ELR (cell line): ENCODE measurements at places on chromosomes 5 and 9.
A peak's percentile ranks its signal among the peaks of the same experiment; 100 is the strongest.

GRCh38 chr9:137317718-137318511 lies 15.8 kb upstream of the NRARP start:
- DNase-seq: no peak

- DNase-seq: no peak
These were observed 80.2 kb downstream of the STX17 start for GRCh38 chr9:99986642-99987041.

DNA sequence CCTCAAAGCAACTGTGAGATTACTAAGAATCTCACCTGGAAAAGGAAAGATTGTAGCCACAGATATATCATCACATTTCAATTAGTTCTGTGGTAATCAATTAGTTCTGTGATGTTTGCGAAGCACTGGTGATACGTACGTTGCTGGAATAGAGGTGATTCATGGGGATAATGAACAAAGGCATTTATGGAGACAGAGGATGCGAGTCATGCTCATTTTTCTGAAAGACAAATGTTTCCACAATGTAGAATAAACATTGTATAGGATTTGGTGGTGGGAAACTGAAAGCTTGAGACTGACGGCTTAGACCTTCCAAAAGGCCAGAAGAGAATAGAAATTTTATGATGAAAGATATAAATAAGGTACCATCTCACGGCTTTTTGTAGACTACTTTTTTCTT lies 507.3 kb upstream of the TYRP1 start:
- no peak for DNase-seq

- DNase-seq: no peak
These were observed 17.9 kb upstream of the PAM start for GRCh38 chr5:102737161-102737560.

- DNase-seq: no peak
These were observed 3.2 kb downstream of the ENTPD8 start for GRCh38 chr9:137437691-137438590.

DNA sequence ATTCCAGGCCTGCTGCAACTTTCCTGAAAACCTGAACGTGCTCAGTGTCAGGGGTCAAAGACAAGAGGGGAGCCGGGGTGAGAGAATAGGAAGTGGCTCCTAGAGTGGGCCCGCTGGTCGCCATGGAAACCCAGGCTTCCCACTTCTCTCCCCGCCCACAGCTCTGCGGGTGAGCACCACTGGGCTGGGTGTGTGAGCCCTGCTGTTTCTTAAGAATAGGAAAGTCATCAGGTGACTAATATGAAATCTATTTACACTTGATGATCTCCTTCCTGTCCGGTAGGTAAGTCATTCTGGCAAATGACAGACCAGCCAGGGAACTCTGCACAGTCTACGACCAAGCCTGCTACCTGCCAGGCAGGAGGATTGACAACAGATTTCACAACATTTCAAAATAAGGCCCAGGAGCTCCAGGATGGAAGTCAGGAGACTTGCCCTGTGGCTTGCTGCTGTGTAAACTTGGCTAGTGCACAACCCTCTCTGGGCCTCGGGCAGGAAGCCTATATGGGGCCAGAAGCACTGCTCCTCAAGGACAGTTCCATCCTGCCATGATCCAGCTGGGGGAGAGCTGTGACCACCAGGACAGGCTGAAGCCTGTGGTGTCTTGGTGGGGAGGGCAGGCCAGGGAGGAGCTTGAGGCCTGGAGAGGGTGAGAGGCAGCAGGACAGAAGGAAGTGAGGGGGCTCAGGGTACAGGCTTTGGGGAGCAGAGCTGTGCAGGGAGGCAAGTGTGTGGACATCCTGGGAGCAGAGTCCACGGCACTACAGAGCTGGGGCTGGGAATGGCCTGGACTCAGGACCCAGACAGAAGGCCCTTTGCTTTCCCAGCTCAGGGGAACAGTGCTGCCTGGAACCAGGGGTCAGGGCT lies 60.6 kb downstream of the SHB start:
- peak; percentile 99 for DNase-seq

DNA sequence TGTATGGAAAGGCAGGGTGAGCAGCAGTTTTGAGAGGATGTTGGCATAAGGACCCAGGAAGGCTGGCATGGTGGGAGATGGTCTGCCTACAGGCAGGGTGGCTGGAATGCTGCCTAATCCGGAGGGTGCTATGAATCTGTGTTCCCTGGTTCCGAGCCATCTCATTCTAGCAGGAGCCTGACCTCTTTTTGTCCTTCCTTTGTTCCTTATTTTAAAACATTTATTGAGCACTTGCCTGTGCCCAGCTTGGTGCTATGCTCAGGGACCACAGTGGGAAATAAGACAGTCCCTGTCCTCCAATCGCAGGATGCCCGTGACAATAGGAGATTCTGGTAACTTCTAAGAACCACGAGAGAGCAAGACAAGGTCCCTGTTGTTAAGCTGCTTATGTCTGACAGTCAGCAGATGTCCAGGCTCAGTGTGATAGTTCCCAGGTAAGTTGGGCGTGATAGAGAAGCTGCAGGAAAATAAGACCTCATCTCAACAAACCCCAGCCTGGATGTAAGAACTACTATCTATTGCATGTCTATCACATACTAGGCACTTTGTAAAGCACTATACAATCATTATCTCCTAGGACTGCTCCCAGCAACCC lies 9.1 kb upstream of the ZBTB34 start:
- DNase-seq: no peak

- no peak for DNase-seq
These were observed 132.5 kb downstream of the CACNA1B start for GRCh38 chr9:138009803-138010690.

- no peak for DNase-seq
These were observed 55.6 kb downstream of the GPR21 start for GRCh38 chr9:123089040-123089439.

- DNase-seq: no peak
These were observed 599.9 kb upstream of the ZNF608 start for GRCh38 chr5:125346316-125346715.

GRCh38 chr9:110443866-110444220 lies 106.2 kb upstream of the TXNDC8 start:
- DNase-seq: peak; percentile 49

DNA sequence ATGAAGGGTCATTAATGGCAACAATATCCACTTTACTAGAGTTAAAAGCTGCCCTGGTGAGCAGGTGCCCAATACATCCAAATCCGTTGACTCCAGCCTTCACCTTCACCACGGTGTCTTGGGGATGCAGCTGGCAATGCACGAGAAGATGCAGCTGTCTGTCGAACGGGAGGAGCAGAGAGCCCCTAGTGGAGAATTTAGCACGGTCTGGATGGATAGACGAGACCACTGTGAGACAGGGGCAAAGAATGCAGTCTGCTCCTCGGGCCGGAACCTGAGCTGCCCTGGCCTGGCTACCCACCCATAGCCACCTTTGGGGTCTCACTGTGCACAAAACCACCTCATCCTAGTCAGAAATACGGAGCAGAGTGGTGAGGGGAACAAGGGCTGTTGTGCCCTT lies 35.1 kb downstream of the ADRA1B start:
- peak; percentile 46 for DNase-seq

- DNase-seq: no peak
These were observed 178.3 kb downstream of the CAVIN4 start for GRCh38 chr9:100756217-100756616.

DNA sequence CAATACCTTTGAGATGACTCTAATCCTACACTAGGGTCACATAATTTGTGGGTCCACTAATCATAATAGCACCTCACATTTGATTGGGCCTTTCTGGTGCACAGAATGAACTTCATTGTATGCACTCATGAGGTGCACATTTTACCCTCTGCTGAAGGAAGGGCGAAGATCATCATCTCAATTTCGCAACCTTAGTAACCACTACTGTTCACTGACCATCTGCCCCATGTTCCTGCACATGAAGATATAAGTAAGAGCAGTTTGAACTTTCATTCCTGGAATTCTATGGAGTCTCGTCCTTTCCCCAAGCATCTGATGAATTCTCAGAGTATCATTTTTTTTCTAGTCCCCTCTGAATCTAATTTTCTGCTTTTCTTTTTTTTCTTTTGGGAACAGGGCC lies 21.2 kb downstream of the GAS1 start:
- no peak for DNase-seq

- no peak for DNase-seq
These were observed 273.2 kb upstream of the MPDZ start for GRCh38 chr9:13552606-13553215.

- DNase-seq: peak; percentile 48
These were observed 5.9 kb upstream of the MELK start for GRCh38 chr9:36566813-36567221.

- DNase-seq: no peak
These were observed 5.2 kb downstream of the BICD2 start for GRCh38 chr9:92759446-92759845.

DNA sequence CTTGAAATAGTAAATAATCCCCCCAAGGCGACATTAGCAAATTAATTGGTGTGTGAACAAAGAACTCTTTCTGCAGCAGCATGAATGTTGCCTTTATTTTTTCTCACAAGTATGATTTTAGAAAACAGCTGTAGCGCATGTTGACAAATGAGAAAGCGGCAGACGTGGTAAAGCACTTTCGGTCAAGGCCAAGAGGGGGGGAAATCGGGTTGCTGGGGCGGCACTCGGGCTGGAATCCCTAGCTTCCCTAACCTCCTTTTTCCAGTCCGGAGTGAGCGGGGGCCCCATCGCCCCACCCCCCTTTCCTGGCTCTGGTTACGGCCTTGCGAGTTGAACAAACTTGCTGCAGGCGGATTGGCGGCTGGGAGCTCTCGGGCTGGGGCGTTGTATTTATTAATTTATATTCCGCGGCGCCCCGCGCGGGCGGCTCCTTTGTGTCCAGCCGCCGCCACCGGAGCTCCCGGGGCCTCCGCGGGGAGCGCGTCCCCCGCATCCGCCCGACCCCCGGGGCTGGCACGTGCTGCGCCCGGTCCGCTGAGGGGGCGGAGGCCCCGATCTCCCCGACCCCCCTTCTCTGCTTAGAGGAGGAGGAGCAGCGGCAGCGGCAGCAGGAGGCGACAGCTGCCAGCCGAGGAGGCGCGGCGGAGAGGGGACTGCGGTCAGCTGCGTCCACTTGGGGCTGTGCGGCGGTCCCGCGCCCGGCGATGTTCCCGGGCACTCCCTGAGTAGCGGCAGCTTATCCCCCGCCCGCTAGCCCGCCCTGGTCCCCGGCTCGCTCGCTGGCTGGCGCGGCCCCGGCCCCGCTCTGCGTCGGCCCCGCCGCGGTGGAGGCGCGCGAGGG lies at the start of gene RHOBTB3:
Gene RHOBTB3, plus strand, starts transcription at position 607 of the 841 bp plus-strand sequence. CDS start 347 bp downstream, outside the sequence.
- DNase-seq: peak; percentile 95

DNA sequence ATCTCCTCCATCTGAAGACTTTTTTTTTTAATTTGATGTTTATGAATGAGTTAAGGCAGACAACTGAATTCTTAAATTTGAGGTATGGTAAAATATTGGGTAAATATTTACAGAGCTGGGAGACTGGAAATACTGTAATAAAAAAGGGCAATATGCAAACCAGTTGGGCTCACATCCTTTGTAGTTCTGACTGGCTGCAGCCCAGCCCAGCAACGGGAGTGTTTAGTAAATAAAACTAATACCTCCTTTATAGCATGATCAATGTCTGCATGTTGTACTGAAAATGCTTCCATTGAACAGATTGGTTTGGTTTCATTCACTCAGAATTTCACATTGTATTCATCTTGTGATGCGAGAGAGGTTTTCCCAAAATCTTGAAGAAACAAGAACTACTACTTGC lies 365.0 kb downstream of the DMRT2 start:
- no peak for DNase-seq

- DNase-seq: peak; percentile 46
These were observed 144.0 kb upstream of the ZNF462 start for GRCh38 chr9:106718936-106719335.

DNA sequence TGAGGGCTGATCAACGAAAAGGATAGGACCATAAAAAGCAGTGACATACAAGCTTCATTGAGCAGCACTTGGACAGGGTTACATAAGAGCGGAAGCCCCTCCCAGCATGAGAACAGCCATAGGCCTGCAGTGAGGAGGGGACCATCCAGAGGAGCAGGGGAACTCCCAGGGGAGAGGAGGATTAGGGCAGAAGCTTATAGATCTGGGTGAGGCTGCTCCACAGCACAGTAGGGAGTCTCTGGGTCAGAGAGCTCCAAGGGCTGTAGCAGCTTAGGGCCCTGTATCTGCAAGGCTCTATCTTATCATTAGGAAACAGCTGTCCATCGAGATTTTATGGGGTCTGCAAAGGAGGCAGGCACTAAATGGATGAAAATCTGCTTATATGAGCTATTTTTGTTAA lies 186.6 kb downstream of the DOCK8 start:
- DNase-seq: no peak

DNA sequence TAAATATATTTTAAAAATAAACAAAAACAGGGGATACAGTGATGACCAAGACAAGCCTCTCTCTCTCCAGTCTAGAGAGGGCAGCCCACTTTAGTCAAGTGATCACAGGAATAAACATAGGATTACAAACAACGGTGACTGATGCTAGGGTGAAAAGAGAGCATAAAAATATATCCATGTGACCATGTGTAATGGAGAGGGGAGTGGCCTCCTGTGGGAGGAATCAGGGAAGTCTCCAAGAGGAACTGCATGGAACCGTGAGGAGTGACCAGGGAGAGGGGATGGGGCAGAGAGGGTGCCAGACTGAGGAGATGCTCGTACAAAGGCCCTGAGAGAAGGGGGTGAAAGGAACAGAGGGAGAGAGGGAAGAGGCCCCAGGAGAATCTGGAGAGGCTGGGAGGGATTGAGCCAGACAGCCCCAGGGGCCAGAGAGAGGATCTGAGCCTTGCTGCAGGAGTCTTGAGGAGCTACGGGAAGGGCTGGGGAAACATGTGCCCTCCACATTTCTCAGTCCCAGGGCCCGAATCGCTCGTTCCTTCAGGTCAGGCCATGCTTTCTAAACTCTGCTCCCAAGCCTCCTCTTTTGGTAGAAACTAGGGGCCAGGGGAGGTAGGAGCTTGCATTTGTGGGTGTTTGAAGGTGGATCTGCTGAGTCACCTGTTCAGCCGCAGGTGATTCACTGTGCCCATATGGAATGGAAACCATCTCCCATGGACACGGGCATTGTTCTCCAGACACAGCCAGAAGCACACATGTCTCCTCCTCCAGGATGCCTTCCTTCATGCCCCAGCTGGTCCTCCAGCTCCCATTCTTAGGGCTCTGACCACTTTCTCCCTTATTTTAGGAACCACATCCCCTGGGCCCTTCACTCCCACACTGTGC lies 63.8 kb downstream of the PAX5 start:
- peak; percentile 51 for DNase-seq

DNA sequence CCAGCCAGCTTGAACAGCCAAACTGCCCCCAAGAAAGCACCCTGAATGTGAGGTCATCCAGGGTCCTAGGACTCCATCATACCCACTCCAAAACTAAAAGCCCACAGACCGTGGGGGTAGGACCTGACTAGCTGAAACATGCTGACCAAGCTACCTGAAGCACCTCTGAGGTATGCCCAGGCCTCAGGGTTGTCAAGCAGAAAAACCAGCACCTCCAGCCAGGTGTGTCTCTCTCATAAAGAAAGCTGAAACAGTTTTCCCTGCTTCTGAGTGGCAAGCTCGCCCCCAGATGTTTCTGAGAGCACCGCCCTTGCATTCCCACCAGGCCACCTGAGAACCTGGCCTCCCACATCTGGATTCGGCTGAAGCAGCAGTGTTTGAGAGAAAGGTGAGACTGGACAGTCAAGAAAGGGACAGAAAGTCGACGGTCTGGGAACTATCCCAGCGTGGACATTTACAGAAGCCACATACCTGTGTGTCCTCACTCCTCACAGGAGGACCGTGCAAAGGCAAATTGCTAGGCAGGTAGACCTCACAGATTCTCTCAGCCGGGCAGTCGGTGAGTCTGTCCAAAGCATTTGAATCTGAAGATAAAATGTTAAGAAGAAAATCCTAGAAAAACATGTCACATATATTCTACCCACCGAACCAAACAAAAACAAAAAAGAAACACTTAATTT lies 155.6 kb upstream of the RASEF start:
- DNase-seq: no peak
